Stimulated activated naive B cell treated with anti-CD40 and anti-IgM and Interleukin-4, amounts not matched to agents 10 μg/mL and 1 μg/mL and 100 μg/mL, for 72 hours (primary cell): ENCODE measurements at places on chromosomes 2 and 18.

GRCh38 chr2:31675485-31675901 is 94.8 kb upstream of the SRD5A2 start:
- DNase-seq = no peak
- H3K4me1 ChIP-seq = no peaks in the 10 kb centered on the region
- peaks cover 1% of the 10 kb centered on the region for H3K36me3 ChIP-seq
- peaks cover 12% of the 10 kb centered on the region for H3K27me3 ChIP-seq
- H3K27ac ChIP-seq = no peak overlapping the region

GRCh38 chr2:80363791-80364349 is 59.3 kb upstream of the LRRTM1 start:
- H3K4me3 ChIP-seq = no peak overlapping the region
- no peaks in the 10 kb centered on the region for H3K36me3 ChIP-seq
- H3K27ac ChIP-seq = no peak overlapping the region
- DNase-seq = no peak
- H3K4me1 ChIP-seq = no peaks in the 10 kb centered on the region

GRCh38 chr2:142495141-142495540 is 364.3 kb upstream of the LRP1B start:
- H3K4me1 ChIP-seq = no peaks in the 10 kb centered on the region
- H3K4me3 ChIP-seq = no peak overlapping the region
- no peaks in the 10 kb centered on the region for H3K36me3 ChIP-seq
- DNase-seq = no peak
- H3K27me3 ChIP-seq = no peaks in the 10 kb centered on the region

- H3K27ac ChIP-seq = no peak overlapping the region
- H3K4me1 ChIP-seq = no peaks in the 10 kb centered on the region
- DNase-seq = no peak
Measured at GRCh38 chr2:67572721-67573435, 175.7 kb downstream of the ETAA1 start.

GRCh38 chr2:45895241-45895861 is 243.9 kb downstream of the PRKCE start:
- H3K36me3 ChIP-seq = peaks cover 1% of the 10 kb centered on the region
- no peaks in the 10 kb centered on the region for H3K27me3 ChIP-seq
- no peak for DNase-seq
- H3K27ac ChIP-seq = peak overlapping the region; percentile 1

- no peak for DNase-seq
- H3K4me1 ChIP-seq = peaks cover 2% of the 10 kb centered on the region
- no peaks in the 10 kb centered on the region for H3K27me3 ChIP-seq
- no peak overlapping the region for H3K27ac ChIP-seq
- no peaks in the 10 kb centered on the region for H3K36me3 ChIP-seq
Measured at GRCh38 chr2:57372237-57372984, 674.2 kb upstream of the VRK2 start.

DNA sequence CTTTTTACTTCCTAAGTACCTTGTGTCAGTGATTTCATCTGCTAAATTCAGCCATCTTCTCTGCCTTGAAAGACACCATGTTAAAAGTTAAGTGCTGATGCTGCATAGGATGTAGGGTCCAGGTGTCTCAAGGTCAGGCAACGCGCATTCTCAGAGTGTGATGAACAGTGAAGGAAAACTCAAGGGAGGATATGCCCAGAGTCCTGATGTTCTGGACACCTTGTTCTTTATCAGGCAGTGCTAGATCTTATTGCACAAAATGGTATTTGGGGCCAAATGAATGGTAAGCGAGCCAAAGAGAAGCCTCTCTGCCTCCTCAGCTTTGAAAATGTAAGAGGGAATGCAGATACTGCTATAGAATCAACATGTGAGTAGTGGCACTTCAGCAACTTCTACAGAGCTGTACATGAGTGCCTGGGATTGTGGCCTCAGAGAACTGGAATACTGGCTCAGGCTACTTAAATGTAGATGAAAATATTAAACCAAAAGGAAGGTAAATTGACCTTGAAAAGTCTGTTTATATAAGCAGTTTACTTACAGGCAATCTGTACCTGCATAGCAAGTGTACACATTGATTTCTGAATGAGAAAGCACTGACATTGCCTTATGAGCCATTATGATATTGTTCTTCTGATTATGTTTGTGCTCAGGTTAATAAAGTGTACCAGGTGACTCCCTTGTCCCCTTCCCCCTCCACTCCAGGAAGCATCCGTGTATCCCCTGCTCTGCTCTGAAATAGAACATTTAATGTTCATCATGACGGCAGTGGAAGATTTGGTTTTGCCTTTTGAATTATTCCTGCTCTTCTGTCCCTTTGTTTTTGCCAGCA is 86.7 kb upstream of the RANBP2 start:
- H3K27ac ChIP-seq = peak overlapping the region; percentile 47
- peaks cover 9% of the 10 kb centered on the region for H3K36me3 ChIP-seq
- no peak overlapping the region for H3K4me3 ChIP-seq
- H3K27me3 ChIP-seq = no peaks in the 10 kb centered on the region
- peaks cover 39% of the 10 kb centered on the region for H3K4me1 ChIP-seq

GRCh38 chr18:3511980-3512379 is 62.0 kb downstream of the TGIF1 start:
- peaks cover 21% of the 10 kb centered on the region for H3K4me1 ChIP-seq
- H3K4me3 ChIP-seq = no peak overlapping the region
- no peak overlapping the region for H3K27ac ChIP-seq
- peaks cover 5% of the 10 kb centered on the region for H3K27me3 ChIP-seq
- H3K36me3 ChIP-seq = no peaks in the 10 kb centered on the region

- DNase-seq = no peak
- H3K4me1 ChIP-seq = peaks cover 6% of the 10 kb centered on the region
- H3K27ac ChIP-seq = no peak overlapping the region
- peaks cover 4% of the 10 kb centered on the region for H3K36me3 ChIP-seq
Measured at GRCh38 chr2:101230541-101231001, 22.1 kb upstream of the CNOT11 start.
